ENCODE measurements at places on chromosomes 6 and 20. TPM values are rescaled to one million over a fixed set of nuclear protein-coding genes. Genes with fewer than 3 reads are reported as not detected.

DNA sequence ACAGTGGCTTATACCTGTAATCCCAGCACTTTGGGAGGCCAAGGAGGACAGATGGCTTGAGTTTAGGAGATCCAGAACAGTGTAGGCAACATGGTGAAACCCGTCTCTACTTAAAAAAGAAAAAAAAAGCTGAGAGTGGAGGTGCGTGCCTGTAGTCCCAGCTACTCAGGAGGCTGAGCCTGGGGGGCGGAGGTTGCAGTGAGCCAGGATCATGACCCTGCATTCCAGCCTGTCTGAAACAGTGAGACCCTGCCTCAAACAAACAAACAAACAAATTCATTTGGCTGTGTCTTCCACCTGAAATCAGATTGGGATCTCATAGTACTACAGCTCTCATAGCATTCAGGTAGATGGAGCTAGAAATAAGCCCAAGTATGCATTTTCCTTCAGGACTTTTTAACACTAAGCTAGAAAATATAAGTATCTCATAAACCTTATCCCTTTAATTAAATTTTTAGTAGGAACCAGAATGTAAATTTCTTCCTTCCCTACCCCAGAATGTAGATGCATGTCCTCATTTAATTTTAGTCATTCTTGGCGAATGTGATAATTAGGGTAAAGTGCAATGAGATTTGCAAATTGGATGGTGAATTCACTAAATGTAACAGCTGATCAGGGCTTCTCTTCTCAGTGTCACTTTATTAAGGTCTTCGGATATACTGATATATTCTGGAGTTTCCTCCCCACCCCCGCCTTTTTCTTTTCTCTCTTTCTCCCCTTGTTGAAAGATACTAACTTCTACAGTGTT, 190.4 kb downstream of the CDKAL1 start:
- no peak for DNase-seq

DNA sequence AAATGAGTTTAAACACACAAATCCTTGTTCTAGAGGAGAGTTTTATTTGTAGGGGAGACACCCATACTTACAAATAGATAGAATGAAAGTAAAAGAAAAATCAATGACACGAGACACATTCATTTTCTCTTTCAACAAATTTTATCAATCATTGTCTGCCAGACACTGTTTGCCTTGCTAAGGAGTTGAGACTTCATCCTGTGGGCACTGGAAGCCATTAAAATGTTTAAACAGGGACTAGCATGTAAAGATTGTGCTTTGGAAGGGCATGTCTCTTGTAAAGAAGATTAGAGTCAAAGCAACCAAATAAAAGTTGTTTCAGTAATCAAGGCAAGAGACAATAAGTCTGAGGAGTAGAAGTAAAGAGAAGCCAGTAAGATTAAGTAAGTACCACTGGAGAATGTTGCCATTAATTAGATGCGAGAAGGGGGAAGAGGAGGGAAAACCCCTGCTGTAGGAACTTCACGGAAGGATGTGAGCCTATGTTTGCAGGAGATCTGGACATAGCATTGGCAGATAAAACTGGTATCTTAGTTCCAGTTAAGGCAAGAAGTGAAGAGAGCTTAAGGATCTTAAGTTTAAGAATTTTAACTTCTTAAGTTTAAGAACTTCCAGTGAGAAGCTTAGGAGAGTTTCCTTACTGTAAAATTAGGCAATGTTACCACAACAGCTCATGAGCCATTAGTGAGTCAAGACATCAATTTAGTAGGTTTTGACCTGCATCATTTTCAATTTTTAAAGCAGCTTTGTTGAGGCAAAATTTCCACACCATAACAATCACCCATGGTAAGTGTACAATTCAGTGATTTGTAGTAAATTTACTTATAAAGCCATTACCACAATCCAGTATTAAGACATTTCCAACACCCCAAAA, 117.0 kb upstream of the UST start:
- DNase-seq = no peak

DNA sequence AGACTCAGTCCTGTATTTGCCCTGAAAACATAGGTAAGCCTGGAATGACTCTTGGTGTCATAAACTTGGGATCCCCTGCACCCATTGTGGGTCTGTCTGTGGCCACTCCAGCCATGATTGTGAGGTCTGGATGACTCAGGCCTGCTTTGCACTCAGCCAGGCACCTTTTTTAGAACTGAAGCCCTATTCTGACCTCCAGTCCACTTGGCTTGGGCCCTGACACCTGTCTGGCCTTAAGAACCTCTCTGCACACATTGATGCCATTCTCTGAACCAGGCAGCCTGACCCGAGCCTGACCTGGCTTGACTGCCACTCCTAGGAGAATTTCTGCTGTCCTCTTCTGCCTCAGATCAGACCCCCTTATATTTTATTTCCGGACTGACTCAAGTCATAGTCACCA, 383.7 kb downstream of the MAFB start:
- DNase-seq = no peak

The ANGPT4 gene
- total RNA-seq = 2.4 TPM

DNA sequence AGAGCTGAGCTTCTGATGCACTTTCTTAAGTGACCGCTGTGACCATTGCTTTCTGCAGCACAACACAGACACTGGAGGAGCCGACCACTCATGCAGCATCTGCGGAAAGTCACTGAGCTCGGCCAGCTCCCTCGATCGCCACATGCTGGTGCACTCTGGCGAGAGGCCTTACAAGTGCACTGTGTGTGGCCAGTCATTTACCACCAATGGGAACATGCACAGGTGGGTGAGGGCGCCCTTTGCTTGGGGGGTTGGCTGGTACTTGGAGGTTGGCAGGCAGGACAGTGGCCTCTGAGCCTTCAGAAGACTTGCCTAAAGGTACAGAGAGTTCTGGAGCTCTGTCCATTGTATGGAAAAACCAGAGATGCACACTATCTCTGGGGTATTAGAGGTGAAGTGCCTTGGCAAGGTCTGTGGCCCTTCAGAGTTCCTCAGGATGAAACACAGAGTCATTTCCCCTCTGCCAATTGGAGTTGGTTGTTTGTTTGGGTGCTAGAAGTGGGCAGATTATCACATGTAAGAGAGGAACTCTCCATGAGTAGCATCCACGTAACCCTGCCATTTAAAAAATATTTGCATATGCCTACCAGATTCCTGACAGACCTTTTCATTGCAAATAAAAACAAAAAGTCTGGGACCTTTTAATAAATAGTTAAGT, 81.5 kb downstream of the RREB1 start:
- no peak for DNase-seq

The EYS gene
- not detected for total RNA-seq

GRCh38 chr6:25536781-25537180, 115.2 kb upstream of the SCGN start:
- no peak for DNase-seq

The CCN6 gene
- total RNA-seq = 1.1 TPM

- no peak for DNase-seq
Observed at GRCh38 chr6:96257751-96258150, 242.0 kb downstream of the FUT9 start.

DNA sequence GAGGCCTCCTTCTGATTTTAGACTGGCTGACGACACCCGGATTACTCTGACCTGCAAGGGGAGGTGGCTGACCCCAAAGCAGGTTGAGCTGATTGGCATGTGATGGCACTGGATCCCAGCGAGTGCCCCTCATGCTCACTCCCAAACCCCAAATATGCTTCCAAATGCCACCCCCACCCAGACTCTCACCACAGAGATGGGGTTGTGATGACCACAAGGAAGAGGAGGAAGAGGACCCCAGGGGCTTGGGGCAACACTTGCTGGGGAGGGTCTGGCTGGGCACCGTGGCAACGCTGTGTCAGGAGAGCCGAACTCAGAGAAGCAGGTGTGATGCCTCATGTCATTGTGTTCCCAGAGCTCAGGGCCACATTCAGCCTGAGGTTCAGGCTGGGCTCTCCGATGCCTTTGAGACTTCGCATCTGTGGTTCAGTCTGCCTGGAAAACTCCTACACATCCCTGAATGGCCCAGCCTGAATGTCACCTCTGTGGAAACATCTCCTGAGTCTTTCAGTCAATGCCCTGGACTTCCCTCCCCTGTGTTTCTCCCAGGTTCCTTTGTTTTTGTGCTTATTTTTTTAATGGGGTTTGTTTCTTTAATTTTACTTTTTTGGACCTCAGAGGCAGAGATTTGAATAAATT, 169.1 kb upstream of the PMEPA1 start:
- DNase-seq = no peak

The COL11A2 gene
- 0.16 TPM for total RNA-seq

The ADGB gene
- total RNA-seq = 1.8 TPM

DNA sequence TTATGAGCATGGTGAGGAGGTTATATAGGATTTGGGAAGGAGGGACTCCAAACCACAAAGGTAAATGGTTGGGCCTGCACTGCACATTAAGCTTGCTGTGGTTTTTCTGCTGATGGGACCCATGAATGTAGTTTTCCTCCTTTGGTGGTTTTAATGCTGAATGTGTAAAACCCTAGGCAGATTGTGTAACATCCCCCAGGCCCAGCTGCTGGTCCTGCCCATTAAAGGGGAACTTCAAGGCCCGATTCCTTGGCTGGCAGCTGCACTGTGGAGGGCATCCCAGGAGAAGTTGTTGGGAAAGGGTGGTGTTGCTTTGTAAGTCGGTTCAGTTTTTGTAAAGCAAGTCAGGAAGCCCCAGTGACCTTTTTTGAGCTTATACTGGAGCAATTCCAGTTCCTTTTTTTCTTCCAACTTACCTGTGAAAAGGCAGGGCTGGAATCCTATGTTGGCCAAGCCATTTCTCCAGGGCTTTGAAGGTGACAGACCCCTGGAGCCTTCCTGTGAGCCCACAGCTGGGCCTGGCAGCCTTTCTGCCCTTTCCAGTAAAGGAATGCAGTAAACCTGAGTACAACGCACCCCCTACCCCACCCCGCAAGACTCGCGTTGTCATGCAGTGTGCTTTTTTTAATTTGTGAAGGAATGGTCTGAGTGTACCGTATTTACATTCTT, 43.1 kb upstream of the NAA20 start:
- DNase-seq = peak; percentile 85

DNA sequence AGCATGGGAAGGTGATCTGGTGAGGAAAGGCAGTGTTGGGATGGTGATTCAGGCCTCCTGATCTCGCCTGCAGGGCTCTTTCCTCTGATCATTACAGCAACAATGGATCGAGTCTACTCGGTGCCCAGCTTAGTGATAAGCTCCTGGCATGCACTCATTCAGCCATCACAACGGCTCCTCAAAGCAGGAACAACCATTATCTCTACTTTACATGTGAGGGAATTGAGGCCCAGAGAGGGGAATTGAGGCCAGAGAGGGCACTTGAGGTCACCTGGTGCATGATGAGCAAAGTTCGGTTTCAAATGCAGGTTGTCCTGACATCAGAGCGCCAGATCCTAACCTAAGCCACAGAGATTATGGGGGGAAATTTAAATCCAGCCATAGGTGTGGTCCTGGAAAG, 42.0 kb upstream of the BPIFA2 start:
- DNase-seq = no peak

The HCRTR2 gene
- 0.30 TPM for total RNA-seq

The E2F3 gene
- total RNA-seq = 1.9 TPM

GRCh38 chr6:166739117-166739975, 112.3 kb upstream of the RPS6KA2 start:
- DNase-seq = peak; percentile 60

- no peak for DNase-seq
Observed at GRCh38 chr6:6650839-6651238, 62.3 kb downstream of the LY86 start.

The ZBTB12 gene
- total RNA-seq = 1.6 TPM

- peak; percentile 91 for DNase-seq
Observed at GRCh38 chr6:722077-722524, 29.2 kb upstream of the EXOC2 start.

DNA sequence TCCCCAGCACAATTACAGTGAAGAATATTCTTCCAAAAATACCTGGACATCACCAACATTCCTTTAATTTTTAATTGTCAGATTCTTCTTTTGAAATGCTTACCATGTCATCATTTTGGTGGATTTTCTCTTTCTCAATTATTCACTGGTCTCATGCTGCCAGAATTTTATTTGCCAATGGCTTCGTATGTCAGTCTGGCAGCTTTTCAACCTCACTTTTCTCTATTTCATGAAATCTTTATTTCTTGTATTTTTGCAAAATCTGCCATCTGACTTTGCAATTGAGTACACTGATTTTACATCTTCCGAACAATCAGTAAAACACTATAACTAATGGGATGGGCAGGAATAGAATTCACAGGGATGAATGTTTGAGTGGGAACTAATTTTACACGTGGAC, 84.1 kb downstream of the BTBD9 start:
- no peak for DNase-seq

The APOBEC2 gene
- total RNA-seq = not detected

DNA sequence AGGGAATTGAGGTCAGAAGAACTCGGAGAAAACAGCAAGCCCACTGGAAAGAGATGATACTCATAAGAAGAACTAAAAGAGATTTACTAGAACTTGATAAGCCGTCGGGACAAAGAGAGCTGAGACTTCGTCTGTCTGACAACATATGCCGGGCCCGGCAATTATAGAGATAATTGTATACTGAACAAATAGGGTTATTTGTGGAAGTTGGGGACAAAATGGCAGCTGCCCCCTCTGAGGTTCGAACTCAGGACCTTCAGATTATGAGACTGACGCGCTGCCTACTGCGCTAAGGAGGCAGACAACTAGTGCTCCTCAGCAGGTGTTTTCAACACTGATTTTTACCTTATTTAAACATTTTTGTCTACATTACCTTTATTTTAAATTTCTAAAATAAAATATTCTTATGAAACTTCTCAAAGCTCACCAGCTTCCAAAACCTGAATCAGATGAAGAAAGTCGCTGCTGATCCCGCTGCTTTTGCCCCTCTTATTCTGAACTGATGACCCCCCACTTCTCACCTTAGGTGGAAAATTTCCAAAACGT, 29.3 kb upstream of the TRIM27 start:
- no peak for DNase-seq

The NCOA6 gene
- total RNA-seq = 37.6 TPM

GRCh38 chr6:36207155-36207554, 10.6 kb downstream of the BRPF3 start:
- DNase-seq = no peak

The KCNQ5 gene
- total RNA-seq = 0.56 TPM

The MUCL3 gene
- total RNA-seq = not detected

DNA sequence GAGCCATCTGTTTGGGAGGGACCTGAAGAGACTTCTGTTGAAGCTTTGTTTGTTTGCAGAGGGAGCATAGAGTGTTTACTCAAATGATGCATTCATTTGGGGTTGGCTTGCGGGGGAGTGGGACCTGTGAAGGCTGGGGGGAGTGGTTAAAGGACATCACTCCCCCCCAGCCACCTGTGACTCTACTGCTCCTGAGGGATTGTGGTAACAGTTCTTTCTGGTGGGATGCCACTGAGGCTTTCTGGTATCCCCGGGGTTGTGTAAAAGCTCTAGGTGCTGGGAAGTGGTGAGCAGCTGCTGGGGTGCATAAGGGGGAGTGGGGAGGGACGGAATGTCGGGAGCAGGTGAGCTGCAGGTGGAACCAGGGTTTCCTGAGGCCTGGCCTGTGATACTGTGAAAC, 239.2 kb upstream of the QKI start:
- DNase-seq = no peak

DNA sequence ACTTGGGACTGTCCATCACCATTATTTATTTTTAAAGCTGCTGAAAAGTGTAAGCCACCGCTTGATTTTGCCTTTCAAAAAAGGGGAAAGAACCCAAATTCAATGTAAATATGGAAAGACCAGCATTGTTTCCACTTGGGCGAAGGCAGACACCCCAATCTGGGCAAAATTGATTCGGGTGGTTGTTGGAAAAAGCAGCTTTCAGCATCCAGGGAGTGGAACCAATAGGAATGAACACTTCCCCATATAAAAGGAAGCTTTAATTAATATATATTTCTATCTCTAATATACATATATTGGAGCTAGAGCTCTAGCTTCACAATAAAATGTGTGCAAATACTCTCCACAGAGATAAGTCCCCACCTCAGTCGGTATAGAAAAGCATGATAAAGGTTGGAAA, at the start of gene TFAP2D:
TFAP2D (plus strand) TSS at position 301 of the 400 bp plus-strand sequence. CDS start 530 bp downstream, outside the sequence.
- no peak for DNase-seq
